ENCODE measurements at places on chromosomes 11 and 22. TPM values are rescaled to one million over a fixed set of nuclear protein-coding genes. Genes with fewer than 3 reads are reported as not detected.

The TREH gene
- not detected for total RNA-seq

The SCO2 gene
- not detected for total RNA-seq

- no peak for DNase-seq
These were observed 737 bp upstream of the MFRP start for GRCh38 chr11:119347242-119347641.

GRCh38 chr22:20106205-20106848 is 9.6 kb upstream of the RANBP1 start:
- no peak for DNase-seq

- DNase-seq: no peak
These were observed 70.8 kb upstream of the MYOD1 start for GRCh38 chr11:17648528-17648927.

- DNase-seq: no peak
These were observed 34.0 kb downstream of the SIK3 start for GRCh38 chr11:117064275-117064674.

Measured in adrenal gland (tissue), 19 donors.